ENCODE measurements at places on chromosomes 4 and X.

GRCh38 chr4:23212558-23212957, 519.8 kb downstream of the GBA3 start:
- DNase-seq: no peak

DNA sequence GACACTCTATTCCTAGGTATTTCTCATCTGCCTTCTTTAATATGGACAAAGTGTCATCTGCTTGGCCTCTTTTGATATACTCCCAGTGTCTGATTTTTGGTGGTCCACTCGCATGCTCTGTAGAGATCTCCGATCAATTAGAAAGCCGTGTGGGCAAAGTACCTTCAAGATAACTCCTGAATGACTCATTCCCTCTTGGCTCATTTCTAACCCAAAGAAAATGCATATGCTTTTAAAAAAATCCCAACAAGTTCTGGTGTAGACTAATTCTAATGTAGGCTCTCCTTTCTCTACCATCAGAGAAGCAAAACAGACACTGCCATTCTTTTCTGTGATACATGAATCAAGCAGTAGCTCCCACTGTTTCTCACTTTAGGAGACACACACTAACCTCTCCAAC, 714.9 kb upstream of the ADGRL3 start:
- DNase-seq: no peak

DNA sequence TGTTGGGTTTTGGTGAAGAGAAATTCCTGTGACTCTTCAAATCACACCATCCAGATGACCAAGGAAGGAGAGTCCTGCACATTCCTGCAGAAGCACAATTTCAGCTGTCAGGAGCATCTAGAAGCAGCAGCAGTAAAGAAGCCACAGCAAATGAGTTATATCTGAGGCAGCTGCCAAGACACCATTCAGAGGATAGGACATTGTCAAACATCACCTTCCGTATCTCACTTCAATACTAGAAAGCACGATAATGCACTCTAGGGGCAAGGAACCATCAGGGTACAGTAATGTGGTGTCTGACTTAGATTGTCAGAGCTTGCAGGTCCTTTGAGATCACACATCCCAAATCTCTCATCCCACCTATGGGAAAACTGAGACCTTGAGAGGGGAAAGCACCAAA, 134.5 kb downstream of the COL4A6 start:
- no peak for DNase-seq

GRCh38 chr4:8817096-8817812, 54.4 kb downstream of the HMX1 start:
- no peak for DNase-seq

GRCh38 chr4:153137159-153137558, 67.1 kb upstream of the TRIM2 start:
- DNase-seq: no peak

GRCh38 chr4:115274545-115274944, 161.1 kb upstream of the NDST4 start:
- DNase-seq: no peak

DNA sequence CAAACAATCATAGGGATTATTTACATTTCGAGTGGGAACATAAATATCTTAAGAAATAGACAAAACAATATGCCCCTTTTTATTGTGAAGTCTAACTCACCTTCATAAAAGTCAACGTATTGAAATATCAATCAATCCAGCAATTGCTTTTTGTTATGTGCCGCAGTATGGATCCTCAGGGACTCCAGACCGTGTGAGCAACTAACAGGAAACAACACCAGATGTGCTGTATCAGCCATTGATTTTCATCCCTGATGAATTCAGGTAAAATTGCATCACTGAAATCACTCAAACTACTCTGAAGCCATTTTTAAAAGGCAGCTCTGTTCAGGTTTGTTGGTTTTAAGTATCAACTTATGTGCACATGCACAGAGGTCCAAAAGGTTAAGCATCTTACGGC, 197.3 kb upstream of the FAT1 start:
- no peak for DNase-seq

DNA sequence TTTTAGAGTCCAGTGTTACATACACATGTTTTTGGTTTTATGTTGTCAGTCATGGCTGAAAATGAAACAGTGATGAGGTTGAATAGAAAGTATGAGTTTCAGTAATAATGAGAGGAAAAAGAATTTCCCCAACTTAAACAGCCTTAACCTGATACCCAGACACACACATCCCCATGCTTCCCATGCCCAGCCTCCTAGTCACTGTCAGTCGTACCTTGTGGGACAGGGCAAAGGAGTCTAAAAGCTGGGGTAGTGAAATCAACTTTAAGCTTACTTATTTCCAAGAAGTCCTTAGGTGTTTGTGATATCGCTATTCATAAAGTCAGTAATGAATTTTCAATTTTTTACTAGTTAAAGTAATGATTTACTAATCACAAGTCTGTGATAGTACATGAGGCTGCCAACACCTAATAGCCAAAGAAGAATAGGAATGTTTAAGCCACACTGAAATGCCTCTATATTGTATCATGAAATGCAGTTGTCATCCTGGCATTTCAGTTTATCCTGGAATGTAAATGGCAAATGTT, 24.3 kb upstream of the GPR34 start:
- DNase-seq: no peak

DNA sequence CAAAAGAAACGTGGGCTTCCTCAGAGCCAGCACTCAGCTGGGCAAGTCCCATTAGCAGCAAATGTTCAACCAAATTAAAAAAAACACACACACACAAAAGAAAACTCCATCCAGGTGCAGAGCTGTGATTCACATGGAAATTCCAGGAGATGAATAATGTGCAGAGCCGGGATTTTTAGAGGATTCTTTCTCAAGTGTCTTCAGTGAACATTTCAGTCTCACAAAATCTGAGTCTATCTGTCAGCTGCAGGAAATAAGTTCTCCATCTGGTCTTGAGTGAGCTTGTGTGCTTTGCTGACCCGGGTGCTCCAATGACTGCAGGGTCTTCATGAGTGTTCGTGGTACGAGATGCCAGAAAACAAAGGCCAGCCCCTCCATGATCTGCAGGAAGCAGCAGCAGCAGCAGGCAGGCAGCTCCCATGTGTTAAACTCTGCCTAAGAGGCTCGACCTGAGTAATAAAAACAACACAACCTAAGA, 44.3 kb downstream of the RASGEF1B start:
- DNase-seq: no peak

- DNase-seq: no peak
These were observed 329.2 kb downstream of the ARHGAP10 start for GRCh38 chr4:148061141-148061481.

GRCh38 chrX:46770000-46770816, 11.3 kb upstream of the SLC9A7 start:
- no peak for DNase-seq

DNA sequence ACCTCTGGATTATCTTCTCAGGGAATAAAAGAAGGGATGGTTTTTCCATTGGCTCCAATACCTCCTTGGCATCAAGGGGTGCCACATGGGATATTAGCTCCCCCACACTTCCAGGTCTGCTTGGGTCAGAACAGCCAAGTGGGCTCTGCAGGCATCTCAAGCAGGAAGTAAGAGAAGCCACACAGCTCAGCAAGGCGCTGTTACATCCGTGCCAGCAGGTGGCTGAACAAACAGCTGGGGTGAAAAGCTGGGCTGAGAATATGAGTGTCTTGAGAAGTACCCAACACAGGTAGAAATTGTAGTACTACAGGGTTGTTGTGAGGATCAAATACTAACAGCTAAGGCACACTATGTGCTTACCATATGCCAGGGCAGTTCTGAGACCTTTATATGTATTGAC, 76.7 kb upstream of the TMEM150C start:
- DNase-seq: no peak

GRCh38 chrX:3160756-3161155, 119.5 kb downstream of the ARSF start:
- no peak for DNase-seq

DNA sequence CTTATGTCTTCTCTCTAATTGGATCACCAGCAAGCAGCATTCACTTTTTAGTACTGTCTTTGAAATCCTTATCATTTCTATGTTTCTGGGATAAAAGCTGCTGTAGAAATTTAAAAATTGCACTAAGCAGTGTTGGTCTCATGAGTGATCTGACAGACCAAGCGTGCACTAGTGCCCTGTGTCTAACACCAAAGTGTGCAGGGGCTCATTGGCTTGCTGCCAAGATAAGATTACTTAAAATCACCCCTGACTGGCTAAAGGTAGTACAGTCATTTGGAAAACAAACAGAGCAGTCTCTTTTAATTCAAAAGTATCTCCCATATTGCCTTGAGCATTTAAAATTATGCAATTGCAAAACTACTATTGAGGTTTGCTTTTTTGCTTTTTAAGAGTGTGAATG, 304.6 kb downstream of the ARAP2 start:
- DNase-seq: no peak

GRCh38 chr4:158656439-158656838, 15.2 kb downstream of the C4orf46 start:
- DNase-seq: no peak

DNA sequence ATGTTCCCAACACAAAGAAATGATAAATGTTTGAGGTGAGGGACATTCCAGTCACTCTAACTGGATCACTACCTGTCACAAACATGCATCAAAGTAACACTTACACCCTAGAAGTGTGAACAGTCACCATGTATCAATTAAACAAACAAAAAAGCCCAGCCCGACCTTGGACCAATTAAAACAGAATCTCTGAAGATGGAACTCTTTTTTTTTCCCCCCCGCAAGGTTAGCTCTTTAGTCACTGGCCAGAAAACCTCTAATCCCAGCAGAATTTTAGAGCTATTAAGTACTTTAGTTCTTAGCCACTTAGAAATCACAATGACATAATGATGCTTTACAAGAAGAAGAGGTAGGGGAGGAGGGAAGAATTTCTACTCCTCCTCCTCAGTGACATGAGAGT, 154.5 kb downstream of the PALLD start:
- no peak for DNase-seq

GRCh38 chrX:24424948-24425347, 40.1 kb upstream of the PDK3 start:
- no peak for DNase-seq

DNA sequence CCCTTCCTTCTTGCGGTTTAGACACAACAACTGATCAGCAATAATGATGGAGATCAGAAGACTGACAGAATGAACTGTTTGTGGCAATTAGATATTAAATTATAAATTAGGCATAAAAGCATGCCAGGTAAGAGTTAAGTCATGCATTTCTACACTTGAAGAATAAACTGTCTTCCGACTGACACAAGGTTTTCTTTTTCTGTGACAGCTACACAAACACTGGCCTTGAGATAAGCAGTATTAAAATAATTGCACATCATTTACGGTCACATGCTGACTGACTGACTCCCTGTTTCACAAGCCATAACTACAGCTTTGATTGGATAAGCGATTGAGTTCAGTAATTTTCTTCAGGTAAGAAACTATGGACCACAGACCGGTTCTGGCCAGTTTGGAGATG, 56.2 kb downstream of the UBE2NL start:
- DNase-seq: no peak

GRCh38 chr4:139457318-139457717, 3.4 kb downstream of the RAB33B start:
- no peak for DNase-seq

GRCh38 chr4:68617003-68617698, 41.0 kb upstream of the UGT2B17 start:
- DNase-seq: no peak

- DNase-seq: peak; percentile 63
These were observed at the start of gene TNIP2 for GRCh38 chr4:2755821-2756690. TSS of gene TNIP2 (minus strand) at chr4:2756336. CDS start at chr4:2756289, 47 bp downstream.

GRCh38 chr4:4541661-4542570, at the start of gene STX18:
TSS of gene STX18 (minus strand) at chr4:4542048. CDS start at chr4:4541964, 84 bp downstream.
- peak; percentile 77 for DNase-seq

- no peak for DNase-seq
These were observed 73.0 kb downstream of the ABLIM2 start for GRCh38 chr4:8085491-8086117.

DNA sequence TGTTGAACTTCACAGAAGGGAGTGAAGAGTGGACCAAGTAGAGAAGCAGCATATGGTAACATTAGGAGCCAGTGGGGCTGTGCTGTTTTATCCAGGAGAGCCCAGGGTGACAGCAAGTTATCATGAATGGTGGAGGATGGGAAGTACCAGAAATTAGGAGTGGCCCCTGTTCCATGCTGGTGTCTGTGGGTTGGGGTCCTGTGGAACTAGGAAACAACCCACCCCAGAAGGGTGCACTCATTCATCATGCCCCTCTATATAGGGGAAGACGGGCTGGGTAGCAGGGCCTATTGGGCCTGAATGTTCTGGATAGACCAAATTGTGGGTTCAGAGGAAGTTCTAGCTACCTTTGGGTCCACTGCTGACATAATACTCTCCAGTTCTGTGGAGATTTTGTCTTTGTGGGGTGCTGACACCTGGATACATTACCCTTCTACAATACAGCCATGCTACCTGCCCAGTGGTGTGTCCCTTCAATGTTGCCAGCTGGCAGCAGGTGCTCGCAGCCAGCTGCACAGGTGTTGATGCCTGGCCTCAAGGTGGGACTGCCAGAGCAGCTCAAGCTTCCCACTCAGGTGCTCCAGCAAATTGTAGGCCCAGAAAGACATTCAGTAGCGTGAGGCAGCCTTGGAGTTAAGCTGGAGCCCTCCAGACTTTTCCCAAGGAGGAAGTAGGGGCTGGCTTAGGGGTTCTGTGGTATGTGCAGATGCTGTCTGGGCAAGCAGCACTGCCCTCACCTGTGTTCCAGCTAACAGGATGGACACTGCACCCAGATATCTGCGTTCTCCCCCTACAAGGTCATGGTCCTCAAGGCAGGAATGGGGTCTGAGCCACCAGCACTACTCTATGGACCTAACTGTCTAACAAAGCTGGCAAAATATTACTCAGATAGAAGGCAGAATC, 106.5 kb downstream of the NHSL2 start:
- DNase-seq: no peak

- DNase-seq: no peak
These were observed 39.2 kb downstream of the SGMS2 start for GRCh38 chr4:107863850-107864371.

DNA sequence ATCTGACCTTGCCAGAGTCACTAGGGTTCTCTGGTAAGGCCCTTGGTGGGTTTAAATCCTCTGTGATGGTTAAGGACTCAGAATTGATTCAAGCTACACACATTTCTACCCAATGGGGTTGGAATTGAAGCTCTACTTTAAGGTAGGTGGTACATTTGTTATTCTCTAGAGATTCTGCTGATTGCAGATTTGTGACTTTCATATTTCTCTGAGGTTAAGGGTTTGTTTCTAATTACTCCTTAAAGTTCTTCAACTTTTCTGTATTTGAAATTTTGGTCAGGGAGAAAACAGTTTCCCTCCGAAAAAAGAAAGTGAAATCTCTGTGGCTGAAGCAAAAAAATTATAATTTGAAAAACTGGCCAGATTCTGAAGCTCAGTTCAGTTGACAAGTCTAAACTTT, 25.8 kb upstream of the USP46 start:
- DNase-seq: no peak

GRCh38 chr4:183758061-183758757, 99.1 kb downstream of the TRAPPC11 start:
- DNase-seq: no peak
